GM23248 (cell line): ENCODE measurements at places on chromosomes 1 and 21. TPM values are rescaled to one million over a fixed set of nuclear protein-coding genes. Genes with fewer than 3 reads are reported as not detected.

- DNase-seq = no peak
Observed at GRCh38 chr1:147624529-147624928, 45.8 kb downstream of the ACP6 start.

DNA sequence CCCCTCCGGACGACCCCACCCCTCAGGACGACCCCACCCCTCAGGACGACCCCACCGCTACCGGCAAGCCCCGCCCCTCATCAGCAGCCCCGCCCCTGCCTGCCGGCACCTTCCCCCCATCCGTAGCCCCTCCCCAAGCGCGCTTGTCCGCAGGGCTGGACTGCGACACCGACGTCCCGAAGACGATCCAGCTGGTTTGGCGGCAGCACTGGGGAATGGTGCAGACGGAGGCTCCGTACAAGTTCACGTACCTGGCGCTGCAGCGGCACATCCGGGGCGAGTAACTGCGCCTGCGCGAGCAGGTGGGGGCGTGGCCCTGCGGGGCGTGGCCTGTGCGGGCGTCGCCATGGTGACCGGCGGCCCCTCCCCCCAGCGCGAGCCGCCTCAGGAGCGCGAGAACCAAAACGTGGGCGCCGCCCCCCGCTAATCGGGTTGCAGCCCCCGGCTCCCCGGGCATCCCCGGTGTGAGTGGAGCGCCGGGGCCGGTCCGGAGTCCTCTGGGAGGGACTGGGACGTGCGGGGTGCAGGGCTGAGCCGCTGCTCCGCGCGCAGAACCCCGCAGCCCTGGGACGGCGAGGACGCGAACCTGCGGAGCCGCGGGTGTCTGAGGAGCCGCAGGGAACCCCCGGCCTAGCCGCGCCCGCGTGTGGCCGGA, 4.9 kb downstream of the RNF223 start:
- peak; percentile 60 for DNase-seq

- DNase-seq = no peak
Observed at GRCh38 chr1:106817575-106817974, 238.9 kb upstream of the PRMT6 start.

OR2AK2 gene
- not detected in 2 replicates for total RNA-seq
